AG04449 (cell line): ENCODE measurements at places on chromosomes 1 and 21.

GRCh38 chr1:110903853-110904500, 31.0 kb downstream of the CD53 start:
- no peak for DNase-seq

GRCh38 chr21:44969066-44969670, 29.3 kb downstream of the SLX9 start:
- no peak for DNase-seq

DNA sequence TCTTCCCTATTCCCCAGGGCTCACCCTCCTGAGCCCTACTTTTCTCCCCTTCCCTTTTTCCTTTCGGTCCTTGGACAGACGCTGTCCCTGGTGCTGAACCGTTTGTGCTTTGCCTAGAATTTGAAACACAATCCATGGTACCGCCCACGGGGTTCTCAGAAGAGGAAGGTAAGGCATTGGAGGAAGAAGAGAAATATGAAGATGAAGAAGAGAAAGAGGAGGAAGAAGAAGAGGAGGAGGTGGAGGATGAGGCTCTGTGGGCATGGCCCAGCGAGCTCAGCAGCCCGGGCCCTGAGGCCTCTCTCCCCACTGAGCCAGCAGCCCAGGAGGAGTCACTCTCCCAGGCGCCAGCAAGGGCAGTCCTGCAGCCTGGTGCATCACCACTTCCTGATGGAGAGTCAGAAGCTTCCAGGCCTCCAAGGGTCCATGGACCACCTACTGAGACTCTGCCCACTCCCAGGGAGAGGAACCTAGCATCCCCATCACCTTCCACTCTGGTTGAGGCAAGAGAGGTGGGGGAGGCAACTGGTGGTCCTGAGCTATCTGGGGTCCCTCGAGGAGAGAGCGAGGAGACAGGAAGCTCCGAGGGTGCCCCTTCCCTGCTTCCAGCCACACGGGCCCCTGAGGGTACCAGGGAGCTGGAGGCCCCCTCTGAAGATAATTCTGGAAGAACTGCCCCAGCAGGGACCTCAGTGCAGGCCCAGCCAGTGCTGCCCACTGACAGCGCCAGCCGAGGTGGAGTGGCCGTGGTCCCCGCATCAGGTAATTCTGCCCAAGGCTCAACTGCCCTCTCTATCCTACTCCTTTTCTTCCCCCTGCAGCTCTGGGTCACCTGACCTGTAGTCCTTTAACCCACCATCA, 10.4 kb downstream of the BCAN start:
- no peak for DNase-seq

GRCh38 chr1:10673109-10673711, 123.2 kb downstream of the CASZ1 start:
- DNase-seq = no peak

DNA sequence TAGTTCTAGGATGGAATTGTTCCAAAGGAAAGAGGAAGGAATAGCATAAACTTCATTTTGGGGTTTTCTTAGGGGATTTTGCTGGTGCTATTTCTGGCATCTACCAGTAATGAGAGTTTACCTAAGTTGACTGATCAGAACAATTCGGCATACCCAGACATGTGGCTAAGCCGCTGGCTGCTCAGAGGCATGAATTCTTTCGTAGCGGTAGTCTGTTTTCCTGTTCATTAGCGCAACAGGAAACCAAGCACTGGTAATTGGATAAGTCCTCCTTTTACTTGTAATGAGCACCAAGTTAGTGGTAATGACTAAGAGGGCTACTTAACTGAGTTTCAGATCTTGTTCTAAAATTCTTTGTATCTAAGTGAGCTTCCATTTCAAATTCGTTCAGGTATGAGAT, 38.6 kb downstream of the C21orf91 start:
- DNase-seq = no peak

DNA sequence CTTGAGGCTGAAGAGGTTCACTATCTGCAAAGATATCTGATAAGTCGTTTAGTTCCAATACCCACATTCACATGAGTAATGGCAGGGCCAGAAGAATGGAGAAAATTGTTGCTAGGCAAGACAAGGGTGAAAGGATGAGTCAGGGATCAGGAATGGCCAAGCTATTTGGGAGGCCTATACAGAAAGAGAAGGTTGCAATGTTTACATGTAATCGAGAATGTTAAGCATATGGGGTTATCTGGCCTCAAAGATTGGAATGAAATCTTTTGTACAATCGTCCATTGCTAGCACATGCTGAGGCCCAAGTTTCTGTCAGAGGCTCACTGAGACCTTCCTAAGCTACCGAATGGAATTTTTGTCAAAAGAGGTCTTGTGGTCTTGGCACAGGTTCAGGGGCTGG, 299.9 kb upstream of the PLD5 start:
- no peak for DNase-seq

DNA sequence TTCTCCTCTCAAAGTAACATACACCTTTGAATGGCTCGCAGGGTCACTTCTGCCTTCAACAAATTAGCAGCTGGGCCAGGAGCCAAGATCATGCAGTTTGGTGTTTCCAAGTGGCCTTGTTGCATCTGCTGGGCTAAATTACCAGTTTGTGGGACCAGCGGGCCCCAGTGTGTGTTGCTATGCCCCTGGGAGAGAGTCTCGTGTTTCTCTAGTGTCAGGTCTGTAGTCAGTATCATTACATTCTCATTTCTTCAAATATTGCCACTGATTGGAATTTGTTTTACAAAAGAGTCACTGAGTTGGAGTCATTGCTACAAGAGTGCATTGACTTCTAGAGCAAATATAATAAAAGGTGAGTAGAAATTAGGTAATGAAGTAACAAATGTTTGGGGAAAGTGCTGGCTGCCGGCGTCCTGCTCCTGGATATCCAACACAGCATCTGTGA, 35.5 kb downstream of the RHOU start:
- no peak for DNase-seq
